SJSA1 (cell line): ENCODE measurements at places on chromosomes 1 and 21. TPM values are rescaled to one million over a fixed set of nuclear protein-coding genes. Genes with fewer than 3 reads are reported as not detected.

DNA sequence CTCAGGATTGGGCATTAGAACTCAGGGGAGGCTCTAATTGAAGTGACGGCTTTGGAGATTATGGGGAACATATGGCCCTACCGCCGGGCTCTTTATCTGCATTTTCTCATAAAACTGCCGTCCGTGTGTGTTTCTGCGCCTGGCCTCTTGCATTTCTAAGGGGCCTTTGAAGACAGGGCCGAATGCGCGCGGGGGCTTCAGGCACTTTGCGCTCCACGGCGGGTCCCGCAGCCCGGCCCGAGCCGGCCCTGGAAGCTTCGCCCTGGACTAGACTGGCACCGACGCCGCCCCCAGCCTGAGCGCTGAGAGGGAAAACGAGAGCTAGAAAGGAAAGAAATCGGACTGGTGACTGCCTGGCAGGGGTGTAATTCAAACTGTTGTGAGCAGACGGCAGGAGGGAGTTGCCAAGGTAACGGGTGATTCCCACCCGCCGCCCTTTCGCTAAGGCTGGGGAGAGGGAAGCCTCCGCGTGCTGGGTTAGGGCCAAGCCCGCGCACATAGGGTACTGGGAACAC is 120.7 kb downstream of the LMX1A start:
- DNase-seq, result no peak

DNA sequence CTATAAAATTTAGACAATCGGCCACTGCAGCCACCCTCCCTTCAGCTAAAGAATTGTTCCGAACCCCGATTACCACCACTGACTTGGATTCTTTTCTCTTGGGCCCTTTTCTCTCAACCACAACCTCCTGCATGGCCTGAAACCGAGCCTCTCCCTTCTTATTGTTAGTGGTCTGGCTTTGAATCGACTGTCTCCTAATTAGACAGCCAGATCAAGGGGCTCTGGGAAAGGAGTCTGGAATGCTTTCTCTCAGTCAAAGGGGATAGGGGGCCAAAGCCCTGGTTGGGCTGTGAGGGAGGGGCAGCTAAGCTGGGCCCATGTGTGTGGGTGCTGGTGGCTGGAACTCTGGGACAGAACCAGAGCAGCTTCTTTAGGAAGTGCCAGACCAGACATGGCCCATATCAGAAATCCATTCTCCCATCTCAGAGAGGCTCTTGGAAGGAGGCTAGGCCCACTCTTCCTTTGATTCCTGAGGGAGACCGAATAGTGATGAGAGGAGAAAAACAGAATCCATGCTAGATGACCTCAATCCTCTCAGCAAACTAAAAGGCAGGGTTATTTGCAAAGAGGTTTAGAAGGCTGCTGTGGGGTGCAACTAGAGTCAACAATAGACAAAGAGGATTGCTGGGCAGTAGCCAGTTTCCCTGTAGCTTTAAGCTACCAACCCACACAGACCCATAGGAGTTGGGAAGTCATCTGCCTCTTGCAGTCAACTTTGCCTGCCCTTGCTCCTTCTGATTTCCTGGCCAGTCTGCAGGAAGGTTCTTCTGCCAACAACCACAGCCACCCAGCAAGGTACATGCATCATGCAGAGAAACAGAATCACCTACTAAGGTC is 117.6 kb downstream of the AK5 start:
- DNase-seq, result no peak

- peak; percentile 28 for DNase-seq
Observed at GRCh38 chr1:111448482-111448917, 556 bp downstream of the WDR77 start.

CTBS gene
- 22.2 and 22.9 TPM in 2 replicates for total RNA-seq

- peak; percentile 66 for DNase-seq
Observed at GRCh38 chr1:28208818-28209441, 23.9 kb downstream of the DNAJC8 start.

C1orf210 gene
- not detected in 2 replicates for total RNA-seq

SPRR2F gene
- total RNA-seq, result not detected in 2 replicates

- DNase-seq, result peak; percentile 76
Observed at GRCh38 chr1:9539829-9540550, 725 bp downstream of the SLC25A33 start.

DNA sequence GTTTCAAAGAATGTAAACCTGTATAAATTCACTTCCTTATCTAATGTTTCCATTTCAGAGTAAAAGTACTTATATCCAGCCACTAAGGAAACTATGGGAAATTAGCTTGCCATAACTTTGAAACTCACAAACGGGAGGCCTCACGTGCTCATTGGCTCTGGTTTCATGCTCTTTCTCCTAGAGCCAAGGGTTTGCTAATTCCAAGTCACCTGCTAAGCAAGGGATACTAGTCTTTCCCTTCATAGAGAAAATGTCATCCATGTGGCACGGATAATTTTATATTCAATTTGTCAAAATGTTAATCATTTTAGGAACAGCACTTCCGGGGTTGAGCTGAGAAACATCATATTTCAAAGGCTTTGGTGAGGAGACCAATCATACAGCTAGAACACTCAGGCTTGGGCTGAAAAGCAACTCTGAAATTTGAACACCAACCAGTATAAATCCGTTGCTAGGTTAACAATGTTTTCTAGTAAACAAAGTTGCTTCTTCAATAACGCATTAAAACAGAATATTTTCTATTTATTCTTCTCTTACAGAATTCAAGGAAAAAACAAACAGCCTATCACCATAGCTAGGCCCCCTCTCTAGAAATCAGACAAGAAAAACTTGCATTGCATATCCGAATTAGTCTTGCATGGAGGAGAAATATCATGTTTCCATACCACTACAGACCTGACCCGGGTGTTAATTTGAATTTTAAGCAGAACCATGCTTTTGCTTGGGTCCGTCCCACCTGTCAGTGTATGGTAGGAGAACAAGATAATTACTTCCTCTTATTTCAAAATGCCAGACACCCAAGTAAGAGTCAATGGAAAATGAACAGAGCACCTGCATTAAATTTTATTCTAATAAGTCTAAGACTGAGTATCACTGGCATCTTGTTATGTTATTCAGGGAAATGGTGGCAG is 196.1 kb upstream of the ESRRG start:
- no peak for DNase-seq

IL23R gene
- total RNA-seq, result not detected in 2 replicates

FAM43B gene
- total RNA-seq, result not detected in 2 replicates

- no peak for DNase-seq
Observed at GRCh38 chr1:72100771-72101170, 181.6 kb downstream of the NEGR1 start.

- no peak for DNase-seq
Observed at GRCh38 chr1:185627761-185628501, 106.3 kb upstream of the HMCN1 start.

SLC25A34 gene
- total RNA-seq, result 0.22 and 0.92 TPM in 2 replicates

DNA sequence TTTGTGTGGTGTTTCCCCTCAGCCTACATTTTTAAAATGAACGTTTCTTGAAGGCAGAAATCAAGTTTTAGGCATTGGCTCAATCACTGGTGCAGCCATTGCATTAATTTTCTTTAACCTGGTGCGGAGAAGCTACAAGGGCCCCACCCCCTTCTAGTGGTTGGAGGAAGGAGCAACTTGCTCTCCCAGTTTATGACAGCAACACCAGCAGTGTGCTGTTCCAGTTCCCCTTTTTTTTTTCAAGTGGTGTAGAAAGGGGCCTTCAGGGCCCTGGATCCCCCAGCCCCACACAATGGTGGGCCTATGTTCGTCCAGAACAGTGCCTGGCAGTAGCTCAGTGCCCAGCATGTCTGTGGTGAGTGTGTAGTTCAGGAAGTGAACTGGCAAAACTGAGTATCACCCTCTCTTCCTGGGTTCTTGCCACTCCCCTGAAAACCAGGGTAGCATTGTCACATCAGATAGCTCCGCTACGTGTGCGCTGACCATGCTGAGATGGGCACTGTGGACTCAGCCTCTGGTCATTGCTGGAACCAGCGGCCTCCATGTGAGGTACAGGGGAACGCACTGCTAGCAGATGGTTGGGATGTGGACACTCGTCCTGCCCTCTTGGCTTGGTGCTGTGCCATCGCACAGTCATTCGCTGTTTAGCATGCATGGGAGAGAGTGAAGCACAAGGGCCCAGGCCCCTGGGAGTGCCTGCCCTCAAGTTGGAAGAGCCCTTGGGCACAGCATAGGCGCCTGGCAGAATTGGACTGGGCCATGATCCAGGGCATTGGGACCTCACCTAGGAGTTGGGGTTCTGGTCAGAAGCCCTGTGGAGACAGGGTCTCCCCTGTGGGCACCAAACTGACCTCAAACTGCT is 7.2 kb downstream of the ARF1 start:
- DNase-seq, result no peak

GRCh38 chr1:46516200-46516950 is 26.7 kb downstream of the DMBX1 start:
- no peak for DNase-seq

DNA sequence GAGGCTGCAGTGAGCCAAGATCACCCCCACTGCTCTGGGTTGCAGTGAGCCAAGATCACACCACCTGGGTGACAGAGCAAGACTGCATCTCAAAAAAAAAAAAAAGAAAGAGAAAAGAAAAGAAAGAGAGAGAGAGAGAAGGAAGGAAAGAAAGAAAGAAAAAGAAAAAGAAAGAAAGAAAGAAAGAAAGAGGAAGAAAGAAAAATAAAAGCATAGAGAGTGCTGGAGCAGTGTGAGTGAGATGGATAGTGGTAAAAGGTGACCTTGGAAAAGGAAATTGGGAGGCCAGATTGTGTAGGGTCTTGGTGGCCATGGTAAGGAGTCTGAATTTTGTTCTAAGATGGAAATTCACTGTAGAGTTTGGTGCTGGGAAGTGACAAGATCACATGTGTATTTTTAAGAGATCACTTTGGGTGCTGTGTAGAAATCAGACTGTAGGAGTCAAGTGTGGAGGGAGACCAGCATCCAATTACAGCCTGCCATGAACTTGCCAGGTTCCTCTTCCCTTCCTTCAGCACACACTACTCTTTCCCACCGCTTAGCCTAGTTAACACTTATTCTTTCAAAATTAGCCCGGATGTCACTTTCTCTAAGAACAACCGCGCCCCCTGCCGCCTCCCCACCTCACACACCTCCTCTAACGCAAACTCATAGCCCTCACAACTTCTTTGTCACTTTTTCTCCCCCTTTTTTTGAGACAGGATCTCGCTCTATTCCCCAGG is 17.9 kb downstream of the MTX1 start:
- peak; percentile 82 for DNase-seq

DNA sequence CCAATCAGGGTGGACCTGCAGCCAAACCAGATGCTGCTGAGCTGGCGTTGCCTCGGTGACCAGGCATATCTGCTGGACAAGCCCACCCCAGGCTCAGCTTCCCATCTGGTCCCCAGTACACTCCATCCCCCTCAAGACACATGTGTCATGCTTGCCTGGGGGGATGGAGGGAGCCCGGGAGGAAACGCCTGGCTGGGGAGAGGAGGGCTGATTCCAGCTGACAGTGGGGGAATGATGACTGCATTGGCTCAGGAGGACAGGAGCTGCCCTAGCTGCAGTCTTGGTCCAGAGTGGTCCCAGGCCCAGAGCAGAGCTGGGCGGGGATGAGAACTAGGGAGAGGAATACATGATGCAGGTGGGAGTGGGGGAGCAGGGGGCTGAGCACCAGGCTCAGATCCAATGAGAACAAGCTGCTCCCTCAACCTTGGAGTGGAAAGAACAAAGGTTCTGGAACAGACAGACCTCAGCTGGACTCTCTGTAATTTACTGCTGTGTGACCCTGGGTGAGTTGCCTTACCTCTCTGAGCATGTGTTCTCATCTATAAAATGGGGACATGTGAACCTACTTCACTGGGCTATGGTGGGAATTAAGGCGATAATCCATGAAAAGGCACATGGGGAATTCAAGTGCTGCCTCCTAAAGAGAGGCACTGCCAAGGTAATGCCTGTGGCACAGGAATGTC is 23.1 kb upstream of the ECE1 start:
- DNase-seq, result no peak

LCE1F gene
- total RNA-seq, result not detected in 2 replicates

- no peak for DNase-seq
Observed at GRCh38 chr1:91621907-91622306, 121.3 kb downstream of the CDC7 start.

DNA sequence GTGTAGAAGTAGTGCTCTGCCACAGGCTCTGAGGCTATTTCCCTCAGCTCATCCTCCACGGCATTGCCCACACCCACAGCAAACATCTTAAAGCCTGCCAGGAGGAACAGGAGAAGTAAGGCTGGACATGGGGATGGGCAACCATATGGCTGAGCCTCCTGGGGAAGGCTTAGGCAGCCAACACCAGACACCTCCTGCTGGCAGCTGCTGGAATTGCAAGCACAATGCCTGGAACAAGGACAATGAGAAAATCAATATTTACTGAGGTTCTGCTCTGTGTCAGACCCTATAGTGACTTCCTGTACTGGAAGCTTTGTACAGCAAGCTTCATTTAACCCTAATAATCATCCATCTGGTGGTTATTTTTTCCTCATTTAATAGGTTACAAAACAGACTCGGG is 8.2 kb downstream of the MATN1 start:
- no peak for DNase-seq

DNA sequence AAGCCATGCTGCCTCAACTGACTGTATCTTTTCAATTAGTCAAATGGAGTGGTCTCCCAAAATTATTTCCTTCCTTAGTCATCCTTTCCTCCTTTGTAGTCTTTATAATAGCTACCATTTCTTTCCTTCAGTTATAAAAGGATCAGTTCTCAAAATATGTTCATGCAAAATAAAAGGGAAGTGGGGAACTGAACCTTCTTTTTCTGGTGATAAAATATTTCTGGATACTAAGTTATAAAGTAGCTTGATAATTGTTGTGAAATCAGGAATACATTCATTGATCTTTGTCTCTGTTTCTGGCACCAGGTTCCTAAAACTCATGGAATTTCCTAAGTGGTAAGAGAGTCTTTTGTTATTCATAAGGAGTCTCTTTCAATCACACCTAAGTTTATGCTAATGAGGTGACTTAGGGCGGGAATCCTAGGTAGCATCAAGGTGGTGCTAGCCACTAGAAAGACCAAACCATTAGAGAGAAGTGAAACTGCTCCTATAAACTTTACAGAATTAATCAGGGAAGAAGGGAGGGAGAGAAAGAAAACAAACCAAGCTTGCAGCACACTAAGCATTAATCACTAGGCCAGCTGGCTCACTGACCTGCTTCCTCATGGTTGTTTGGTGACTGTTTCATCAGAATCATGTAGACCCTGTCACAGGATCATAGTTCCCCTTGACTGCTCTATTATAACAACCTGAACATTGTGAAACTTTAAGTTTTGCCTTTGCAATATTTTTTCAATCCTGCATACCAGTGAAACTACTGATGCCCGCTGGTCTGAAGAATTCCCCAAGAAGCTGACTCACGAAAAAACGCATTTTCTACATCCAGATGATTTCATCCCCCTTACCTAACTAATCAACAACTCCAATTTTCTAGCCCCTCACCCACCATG is 161.6 kb upstream of the PTBP2 start:
- DNase-seq, result peak; percentile 59

CCDC27 gene
- not detected in 2 replicates for total RNA-seq
